ENCODE measurements at places on chromosomes 5 and 9.

GRCh38 chr9:136566901-136567300, 21.1 kb upstream of the NOTCH1 start:
- DNase-seq, result no peak

DNA sequence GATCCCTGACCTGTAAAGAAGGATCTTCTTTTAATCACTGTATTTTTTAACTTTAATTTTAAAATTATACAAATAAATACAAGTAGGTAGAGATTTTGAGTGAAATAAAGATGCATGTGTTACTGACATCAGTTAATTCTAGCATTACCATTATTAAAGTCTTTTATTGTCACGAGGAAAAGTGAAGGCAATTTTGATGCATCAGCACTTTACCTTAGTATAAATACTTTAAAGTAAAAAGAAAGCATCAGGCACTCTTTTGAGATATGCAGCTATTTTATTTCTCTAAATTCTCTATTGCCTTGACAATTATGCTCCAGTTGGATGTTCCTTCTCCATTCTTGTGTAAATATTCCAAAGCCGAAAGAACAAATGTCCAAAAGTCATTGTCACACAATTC, 4.6 kb downstream of the HTR1A start:
- no peak for DNase-seq

GRCh38 chr5:39700523-39700922, 275.7 kb upstream of the DAB2 start:
- no peak for DNase-seq

DNA sequence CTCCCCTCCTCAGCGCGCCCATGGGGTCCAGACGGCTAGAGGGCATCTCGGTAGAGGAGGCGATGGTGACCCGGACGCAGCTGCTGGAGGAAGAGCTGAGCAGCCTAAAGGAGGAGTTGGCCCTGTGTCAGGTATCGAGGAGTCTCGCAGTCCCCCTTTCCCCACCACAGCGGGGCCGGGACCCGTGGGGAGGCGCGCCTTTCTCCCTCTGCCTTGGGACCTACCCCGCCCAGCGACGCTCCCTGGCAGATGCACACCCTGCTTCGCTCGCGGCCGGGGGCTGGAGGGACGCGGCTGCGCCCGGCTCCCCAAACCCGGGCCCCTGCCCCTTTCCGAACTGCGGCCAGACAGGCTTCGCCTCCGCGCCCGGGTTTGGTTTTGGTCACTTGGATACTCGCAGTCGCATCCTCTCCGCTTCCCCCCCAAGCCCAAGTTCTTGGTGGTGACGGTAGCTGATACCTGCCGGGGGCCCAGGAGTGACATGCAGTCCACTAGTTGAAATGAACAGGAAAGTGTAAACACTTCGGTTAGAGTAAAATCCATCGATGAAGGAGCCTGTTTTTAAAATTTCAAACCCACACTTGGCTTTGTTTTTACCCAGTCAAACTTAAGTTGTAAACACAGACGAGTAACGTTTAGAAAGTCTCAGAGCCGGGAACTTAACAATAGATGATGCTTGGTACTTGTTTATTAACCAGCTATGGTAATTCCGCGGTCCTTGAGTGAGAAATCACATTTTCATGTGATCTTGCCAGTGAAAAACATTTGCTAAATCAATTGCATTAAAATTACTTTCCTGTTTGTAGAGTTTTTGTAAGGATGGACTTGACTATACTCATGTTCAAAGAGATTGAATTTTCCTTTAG, 688 bp downstream of the CNTLN start:
- no peak for DNase-seq

GRCh38 chr9:90642570-90643539, at the start of gene DIRAS2:
Gene DIRAS2, minus strand, starts transcription at chr9:90642824. Its CDS starts 28,997 bp downstream, at chr9:90613827.
- DNase-seq, result no peak

DNA sequence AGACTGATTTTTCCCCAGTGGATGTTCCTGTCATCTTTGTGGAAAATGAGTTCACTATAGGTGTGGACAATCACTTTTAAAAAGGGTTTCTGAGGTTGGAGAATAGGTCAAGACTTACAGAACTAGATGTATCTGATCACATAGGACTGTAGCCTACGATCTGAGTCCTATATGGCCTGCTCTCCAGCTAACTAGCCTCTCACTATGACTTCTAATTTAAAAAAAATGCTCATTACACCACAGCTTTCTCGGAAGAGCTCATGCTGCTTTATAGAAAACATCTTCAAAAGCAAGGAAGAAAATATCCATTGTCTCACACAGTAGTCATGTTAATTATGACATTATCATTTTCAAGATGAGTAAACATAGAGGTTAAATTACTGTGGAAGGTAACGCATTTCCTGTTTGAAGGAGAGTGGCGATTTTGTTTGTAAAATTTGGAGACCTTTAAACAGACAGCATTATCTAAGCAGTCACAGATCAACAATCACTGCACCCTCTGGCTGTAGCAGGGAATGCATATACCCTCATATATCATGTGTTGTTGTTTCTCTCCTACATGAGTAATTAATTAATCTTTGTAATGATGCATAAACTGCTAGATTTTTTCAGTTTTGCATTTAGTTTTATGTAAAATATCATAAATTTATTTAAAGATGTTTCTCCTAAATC, 573.7 kb downstream of the GABRG2 start:
- no peak for DNase-seq

- DNase-seq, result no peak
Measured at GRCh38 chr9:101083448-101084202, 55.1 kb downstream of the PLPPR1 start.

- DNase-seq, result no peak
Measured at GRCh38 chr5:98065261-98065909, 708.1 kb upstream of the RGMB start.

GRCh38 chr9:17521100-17521855, 57.6 kb upstream of the SH3GL2 start:
- no peak for DNase-seq

DNA sequence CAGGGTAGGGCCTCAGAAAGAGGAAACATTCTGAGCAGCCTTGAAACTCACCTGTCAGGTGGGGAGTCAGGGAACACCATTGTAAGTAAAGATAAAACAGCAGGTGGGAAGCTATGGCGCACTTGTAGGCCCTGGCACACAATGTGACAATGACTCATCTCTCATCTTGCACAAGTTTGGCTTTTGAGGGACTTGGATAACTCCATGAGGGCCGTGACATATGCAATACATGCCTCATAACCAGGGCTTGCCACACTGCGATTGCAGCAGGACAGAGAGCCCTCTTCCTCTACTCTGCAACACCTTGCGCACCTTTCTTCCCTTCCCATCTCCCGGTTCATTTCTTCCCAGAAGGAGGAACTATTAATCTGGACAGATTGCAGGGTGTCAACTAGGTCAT, 144.9 kb downstream of the CEP120 start:
- no peak for DNase-seq

DNA sequence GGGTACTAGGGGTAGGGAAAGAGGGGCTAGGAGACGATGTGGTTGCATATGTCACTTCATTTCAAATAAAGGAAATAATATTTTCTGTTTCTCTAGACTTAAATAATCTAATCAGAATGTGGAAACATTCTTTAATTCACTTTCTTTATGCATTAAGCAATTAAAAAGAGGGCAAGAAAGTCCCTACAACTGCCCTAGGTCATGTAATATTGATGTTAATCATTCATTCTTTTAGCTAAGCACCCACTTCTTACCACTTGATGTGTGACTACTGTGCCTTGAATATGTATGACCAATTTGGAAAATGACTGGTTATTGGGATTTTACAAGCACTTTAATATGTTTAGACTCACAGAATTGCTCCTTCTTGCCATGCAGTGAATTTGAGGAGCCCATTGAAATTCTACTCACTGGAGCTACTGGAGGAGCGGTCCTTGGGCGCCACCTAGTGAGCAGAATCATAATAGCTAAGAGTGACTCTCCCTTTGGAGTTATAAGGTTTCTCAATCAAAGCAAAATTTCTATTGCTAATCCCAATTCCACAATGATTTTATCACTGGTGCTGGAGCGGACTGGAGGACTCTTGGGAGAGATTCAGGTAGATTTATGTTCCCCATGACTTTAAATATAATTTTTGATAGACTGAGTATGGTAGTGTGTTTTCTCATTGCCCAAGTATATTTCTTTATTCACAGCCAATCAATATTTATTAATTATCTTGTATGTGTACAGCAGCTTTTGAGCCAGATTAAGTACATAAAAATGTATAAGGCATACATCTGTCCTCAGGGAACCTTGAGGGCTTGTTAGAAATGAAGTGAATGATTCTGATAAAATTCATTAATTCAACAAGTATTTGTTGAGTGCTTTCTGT, 225.1 kb downstream of the ADGRV1 start:
- peak; percentile 40 for DNase-seq

DNA sequence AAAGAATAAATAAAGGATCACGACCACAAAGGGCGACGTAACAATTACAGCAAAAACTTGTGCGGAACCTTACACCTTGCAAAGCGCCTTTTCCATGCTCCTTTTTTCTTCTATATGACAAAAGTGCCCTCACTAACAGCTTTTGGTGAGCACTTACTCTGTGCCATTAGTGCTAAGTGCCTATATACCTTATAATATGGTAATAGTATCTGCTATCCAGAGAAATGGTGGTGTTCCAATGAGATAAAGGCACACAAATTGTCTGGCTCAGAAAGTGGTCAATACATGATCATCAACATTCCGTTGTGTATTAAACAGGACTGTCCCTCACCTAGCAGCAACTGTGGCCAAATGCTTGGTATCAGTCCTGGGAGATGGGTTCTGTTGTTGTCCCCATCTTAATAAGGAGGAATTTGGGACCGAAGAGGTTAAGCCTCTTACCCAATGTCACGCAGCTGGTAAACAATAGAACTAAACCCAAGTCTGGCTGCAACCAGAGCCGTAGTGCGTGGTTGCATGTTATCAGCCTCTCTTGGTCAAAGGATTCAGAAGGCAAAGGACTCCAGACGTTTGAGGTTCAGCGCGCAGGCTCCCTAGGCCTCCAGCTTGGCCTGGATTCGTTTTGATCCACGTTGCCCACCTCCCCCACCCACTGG, 564 bp upstream of the TOR2A start:
- no peak for DNase-seq

GRCh38 chr5:168366116-168366515, 74.7 kb downstream of the WWC1 start:
- no peak for DNase-seq

GRCh38 chr5:78280261-78280660, 14.2 kb downstream of the AP3B1 start:
- no peak for DNase-seq

- DNase-seq, result no peak
Measured at GRCh38 chr5:109837231-109837861, 147.6 kb downstream of the MAN2A1 start.

DNA sequence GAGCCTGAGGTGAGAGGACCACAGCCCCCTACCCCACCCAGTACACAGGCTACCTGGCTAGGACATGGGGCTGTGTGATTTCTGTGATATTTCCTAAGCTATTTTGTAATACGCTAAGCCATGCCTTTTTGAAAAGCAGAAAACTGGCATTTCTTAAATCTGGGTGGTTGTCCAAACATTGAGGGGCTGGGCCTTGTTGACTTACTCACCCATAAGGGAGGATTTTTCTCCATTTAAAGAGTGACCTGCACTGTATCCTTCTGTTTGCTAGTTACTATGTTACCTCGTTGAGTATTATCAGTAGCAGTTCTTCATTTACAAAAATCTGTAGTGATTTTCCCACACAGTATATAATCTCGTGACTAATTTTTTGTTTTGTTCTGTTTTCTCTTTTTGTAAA, 117.5 kb upstream of the OTULINL start:
- DNase-seq, result no peak

GRCh38 chr9:82991671-82992070, 71.3 kb downstream of the RASEF start:
- DNase-seq, result no peak

- no peak for DNase-seq
Measured at GRCh38 chr5:134758176-134758503, 439 bp upstream of the DDX46 start.

DNA sequence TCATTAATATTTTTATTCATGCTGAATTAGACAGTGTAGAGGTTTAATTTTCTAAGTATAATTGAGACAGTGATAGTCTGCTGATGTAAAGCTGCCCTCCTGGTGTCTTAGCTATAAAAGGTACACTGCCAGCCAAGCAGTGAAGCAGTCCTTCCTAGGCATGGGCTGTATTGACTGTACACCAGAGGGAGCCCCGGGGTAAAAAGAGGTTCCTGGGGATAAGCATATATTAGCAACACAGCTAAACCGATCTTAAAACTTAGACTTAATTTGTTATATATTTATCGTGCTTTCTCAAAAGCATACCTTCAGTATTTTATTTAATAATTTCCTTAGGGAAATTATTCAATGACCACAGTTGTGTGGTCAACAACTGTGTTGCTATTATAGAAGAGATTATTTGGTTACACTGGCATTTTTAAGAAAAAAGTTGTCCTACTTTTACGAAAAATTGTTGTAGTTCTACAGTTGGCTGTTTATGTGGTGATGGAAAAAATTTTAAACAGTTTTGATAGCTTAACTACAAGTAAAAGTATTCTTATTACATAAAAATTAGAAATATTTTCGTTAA, 68.8 kb downstream of the ELL2 start:
- peak; percentile 42 for DNase-seq

GRCh38 chr5:88480801-88481499, 212.3 kb upstream of the TMEM161B start:
- no peak for DNase-seq

GRCh38 chr9:78893774-78894401, 597.0 kb downstream of the PSAT1 start:
- no peak for DNase-seq

- DNase-seq, result no peak
Measured at GRCh38 chr9:18349530-18349929, 124.4 kb upstream of the ADAMTSL1 start.

- DNase-seq, result no peak
Measured at GRCh38 chr5:117547192-117547591, 972.6 kb upstream of the SEMA6A start.

- no peak for DNase-seq
Measured at GRCh38 chr9:89426384-89426961, 71.4 kb downstream of the SEMA4D start.

DNA sequence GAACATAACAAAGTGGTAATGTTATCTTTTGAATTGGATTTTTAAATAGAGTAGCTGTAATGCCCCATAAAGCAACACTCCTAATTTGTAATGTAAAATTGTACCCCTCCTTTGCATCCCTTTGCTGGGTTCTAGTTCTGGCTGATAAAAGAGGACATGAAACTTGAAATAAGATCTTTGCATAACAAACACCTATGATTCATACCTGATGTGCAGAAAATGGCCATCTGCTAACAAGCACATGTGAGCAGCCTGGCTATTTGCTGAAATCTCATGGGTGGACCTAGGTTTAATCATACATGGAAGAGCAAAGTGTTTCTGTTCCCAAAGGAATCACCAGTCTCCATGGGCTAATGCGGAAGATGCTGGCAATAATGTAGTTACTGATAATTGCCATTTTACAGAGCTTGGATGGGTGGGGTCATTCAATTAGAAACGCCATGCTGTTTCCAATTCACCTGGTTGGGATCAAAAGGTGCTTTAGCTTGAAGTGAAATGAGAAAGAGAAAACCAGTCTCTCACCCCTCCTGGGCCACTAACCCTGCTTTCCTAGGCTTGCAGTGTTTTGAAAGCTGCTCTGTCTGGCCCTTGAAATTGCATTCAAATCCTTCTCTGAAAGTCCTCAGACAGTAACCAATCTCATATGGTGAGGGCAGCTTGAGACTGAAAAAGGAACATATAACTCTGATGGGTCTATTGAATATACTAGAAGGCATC, 585.1 kb downstream of the TLE4 start:
- DNase-seq, result no peak

All from activated CD4-positive, alpha-beta T cell treated with anti-CD3 and anti-CD28 coated beads for 4 hours (primary cell).